ENCODE measurements at places on chromosomes 7 and 10.

DNA sequence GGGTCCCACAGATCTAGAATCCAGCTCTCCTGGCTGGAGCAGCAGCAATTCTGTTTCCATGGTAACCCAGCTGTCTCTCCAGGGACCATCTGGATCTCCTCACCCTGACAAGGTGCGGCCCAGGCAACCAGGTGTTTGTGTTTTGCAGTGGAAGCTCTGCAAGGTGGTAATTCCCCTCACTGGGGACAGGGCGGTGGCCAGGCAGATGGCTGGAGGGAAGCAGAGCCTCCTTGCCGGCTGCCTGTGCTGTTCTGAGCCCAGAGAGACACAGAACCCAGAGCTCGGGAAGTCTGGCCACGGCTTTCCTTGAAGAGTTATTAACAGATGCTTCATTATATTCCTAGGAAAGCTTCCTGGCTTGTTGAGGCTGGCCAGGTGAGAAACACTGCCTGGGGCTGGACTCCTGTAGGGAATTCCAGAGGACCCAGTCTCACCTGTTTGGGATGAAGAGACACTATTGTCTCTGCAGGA lies 118.2 kb upstream of the PPIF start:
- no peak for DNase-seq

DNA sequence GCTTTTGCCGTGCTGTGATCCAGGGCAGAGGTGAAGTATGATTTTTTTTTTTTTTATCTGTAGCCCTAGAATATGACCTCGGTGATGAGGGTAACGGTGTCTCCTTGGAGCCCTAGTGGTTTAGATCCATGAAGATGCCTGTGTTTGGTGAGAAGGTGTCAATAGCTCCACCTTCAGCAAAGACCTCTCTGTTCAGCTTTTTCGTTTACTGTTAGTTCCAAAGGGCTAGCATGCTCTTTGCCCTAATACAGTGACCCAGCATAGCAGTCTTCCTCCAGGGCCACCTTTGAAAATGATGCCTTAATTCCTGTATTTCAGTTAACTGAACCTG lies 746 bp upstream of the MRPS16 start:
- no peak for DNase-seq

GRCh38 chr7:142188846-142189245 lies 69.0 kb downstream of the PRSS58 start:
- DNase-seq = no peak

DNA sequence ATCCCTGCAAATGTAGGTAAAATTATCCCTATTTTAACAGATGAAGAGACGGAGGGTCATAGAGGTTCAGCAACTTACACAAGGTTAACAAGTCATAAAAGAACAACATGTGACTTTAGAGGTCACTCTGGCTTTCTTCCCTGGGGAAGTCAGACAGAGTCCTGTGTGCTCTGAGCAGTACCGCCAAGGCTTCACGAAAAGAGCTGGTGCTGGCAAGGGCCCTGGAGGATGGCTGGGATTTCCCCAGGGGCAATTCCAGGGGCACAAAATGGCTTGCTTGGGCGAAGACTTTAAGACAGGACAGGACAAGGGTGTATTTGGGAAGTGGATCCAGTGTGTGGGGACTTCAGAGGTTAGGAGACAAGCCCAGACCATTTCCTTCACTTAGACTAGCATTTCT lies 144.1 kb downstream of the PIP4K2A start:
- DNase-seq = no peak

DNA sequence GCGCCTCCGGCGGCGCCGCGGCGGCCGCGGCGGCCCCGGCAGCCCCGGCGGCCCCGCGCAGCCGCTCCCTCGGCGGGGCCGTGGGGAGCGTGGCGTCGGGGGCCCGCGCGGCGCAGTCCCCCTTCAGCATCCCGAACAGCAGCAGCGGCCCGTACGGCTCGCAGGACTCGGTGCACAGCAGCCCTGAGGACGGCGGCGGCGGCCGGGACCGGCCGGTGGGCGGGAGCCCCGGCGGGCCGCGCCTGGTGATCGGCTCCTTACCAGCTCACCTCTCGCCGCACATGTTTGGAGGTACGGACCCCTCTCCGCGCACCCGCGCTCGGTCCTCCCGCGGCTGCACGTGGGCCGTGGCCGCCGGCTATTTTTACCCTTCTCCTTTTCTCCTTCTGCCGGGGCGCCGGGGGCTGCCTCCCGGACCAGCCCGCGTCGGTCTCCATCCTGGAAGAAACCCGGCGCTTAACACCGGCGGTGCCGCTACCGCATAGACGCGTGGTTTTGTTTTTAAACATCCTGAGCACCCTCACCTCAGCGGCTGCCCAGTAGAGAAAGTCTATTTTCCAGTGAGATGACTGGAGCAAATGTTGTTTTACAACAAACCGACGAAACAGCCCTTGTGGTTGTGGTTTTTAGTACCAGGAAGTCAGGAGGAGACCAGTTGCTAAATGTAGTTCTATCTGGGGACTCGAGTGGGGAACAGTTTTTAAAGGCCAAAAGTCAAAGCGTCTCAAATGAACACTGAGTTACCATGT lies 1.3 kb downstream of the ZNRF2 start:
- no peak for DNase-seq

DNA sequence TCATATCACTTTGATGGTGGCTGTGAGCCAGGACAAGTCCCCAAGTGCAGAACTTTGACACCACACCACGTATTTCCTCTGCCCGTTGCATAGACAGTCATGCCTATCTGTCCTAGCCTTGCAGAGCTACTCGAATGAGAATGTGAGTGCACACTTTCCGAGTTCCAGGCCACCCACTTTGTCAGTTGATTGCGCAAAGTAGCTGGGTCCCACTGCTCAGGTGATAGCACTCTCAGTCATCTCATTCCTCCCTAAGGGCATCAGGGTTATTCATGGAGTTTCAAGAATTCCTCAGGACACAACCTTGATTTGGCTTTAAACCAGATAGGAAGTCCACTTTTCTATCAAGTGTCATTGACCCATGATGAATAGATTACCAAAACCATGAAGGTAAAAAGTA lies 19.3 kb downstream of the LSM5 start:
- DNase-seq = no peak

GRCh38 chr7:54738737-54739136 lies 20.3 kb downstream of the SEC61G start:
- no peak for DNase-seq

GRCh38 chr7:39735903-39736302 lies 112.5 kb downstream of the RALA start:
- DNase-seq = no peak

- DNase-seq = no peak
Measured at GRCh38 chr10:38102880-38103279, 8.7 kb downstream of the ZNF37A start.

- no peak for DNase-seq
Measured at GRCh38 chr7:71348821-71349681, 217.1 kb downstream of the GALNT17 start.

DNA sequence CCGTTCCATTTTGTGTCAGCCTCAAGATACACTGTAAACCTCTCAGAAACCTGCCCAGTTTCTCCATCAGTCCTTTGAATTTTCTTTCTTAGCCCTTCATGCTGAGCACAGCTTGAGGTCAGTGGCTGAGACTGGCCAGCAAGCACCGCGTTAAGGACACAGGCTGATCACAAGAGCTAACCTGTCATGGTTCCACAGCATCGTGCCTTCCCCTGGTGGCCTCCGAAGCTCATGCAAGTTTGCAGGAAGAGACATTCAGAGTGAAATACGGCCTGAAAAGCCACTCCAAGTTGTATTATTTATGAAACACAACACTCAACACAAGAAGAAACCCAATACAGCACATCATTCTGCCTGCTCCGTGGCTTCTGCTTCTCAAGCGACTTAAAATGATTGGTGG lies 57.0 kb upstream of the PFKP start:
- DNase-seq = no peak

DNA sequence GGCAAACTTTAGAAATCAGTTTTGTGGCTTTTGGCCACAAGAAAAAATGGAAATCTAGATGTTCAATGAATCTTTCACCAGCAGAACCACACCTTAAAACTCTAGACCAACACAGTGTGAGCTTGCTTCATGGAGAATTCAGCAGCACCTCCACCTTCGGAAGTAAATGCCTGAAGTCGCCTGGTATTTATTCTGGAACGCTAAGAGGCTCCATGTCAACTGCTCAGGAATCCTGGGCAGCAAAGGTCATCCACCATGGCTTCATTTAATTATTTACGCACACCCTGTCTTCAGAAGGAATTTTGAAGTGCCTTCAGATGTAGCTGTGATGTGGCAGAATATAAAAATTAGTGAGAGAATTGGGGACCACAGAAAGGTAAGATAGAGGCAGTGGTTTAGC lies 167.7 kb downstream of the GFRA1 start:
- DNase-seq = no peak

- no peak for DNase-seq
Measured at GRCh38 chr10:85642082-85642420, 724.5 kb downstream of the GRID1 start.

- DNase-seq = no peak
Measured at GRCh38 chr10:97123765-97124164, 62.0 kb downstream of the SLIT1 start.

DNA sequence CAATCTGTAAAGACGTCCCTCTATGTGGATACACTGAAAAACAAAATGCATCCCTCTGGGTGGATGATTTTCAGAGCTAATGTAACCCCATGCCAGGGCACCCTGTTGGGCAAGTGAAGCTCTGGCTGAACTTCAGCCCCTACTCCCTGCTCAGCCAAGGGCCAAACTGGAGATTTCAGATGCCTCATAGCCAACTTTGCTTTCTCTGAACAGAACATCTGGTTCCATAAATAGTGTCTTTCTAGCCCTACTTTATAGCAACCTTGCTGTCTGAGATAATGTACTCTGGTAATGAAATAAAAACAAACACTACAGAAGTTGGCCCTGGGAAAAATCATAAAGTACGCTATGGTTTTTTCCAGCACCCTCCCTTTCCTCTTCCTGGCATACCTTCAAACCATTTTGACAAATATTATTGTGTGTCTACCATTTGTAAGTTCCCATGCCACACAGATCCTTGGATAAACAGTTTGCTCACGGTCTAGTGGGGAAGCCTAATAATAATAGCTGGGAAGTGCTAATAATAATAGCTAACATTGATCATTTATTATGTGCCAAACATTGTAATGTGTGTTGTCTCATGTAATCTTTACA lies 3.4 kb downstream of the ENTPD1 start:
- DNase-seq = no peak

DNA sequence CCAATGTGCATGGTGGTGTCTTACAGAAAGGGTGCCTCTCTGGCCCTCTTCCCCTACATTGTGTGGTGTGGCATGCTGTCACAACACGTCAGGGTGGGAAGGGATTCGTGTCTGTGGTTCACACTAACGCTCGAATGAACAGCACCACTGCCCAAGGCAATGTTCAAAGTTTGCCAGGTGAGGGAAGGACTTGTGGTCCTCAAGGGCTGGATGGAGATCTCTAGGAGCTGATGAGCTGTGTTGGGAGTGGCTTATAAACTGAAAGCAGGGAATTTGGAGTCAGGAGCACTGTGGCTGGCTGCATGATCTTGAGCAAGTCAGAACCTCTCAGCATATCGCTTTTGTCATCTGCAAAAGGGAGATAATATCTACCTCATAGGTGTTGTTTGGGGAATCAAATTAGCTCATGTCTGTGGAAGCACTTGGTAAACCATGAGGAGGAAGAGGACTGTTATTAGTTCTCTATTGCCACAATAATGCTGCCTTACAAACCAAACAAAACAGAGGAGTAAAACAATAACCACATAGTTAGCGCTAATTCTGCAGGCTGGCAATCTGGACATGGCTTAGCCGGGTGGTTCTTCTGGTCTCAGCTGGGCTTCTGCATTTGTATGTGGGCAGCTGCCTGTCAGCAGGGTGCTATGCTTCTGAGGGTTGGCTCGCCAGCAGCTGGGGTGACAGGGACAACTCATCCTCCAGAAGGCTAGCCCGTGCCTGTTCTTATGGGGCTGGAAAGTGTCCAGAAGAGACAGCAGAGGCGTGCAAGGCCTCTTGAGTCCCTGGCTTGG lies 22.9 kb upstream of the C10orf105 start:
- DNase-seq = no peak

DNA sequence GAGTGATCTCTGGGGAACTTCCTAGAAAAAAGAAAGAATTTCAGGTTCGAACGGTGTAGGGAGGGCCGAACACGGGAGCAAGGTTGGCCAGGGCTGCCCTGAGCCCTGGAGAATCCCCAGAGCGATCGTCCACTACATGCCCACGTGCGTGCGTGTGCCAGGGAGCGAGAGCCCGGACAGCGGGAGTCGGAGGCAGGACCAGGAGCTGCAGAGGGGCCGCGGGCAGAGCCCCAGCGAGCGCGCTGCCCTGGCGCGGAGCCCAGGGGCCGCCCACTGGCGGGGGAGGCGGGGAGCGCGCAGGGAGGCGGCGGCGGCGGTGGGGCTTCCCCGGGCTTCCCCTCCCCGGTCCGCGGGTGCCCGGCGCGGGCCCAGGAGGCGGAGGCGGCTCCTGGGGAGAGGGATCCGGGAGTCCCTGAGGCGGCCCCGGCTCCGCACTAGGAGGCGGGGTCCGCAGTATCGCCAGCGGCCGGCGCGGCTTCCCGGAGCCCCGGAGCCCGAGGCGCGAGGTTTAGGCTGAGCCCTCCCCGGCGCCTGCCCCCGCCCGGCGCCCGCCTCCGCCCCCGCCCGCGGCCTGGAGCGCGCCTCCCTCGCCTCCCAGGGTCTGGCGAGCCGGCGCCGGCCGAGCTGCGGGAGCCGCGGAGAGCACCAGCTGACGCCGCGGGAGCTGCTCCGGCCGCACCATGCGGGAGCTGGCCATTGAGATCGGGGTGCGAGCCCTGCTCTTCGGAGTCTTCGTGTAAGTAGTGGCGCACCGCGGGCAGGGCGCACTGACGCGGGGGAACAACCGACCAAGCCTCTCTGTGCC lies at the start of gene PLPP4:
TSS of gene PLPP4 (plus strand) at position 602 of the 805 bp plus-strand sequence. CDS start at position 681, 79 bp downstream.
- no peak for DNase-seq

DNA sequence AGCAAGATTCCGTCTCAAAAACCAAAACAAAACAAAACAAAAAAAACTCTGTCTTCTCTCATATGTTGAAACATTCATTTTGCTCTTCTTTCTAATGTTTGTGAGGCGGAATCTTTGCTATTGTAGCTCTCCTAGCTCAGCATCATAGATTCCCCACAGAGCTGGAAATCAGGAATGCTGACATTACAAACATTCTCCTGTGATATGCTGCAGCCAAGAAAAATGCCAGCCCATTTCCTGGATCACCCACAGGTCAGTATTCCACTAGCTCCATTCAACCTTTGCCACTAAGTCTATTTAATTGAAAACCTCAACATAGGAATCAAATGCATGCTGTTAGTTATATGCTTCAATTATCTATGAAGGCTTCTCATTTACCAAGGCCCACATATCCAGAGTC lies 186.3 kb downstream of the IPMK start:
- DNase-seq = no peak

Measured in NCI-H1436 treated with DMSO at 0.1 percent for 48 hours (cell line).